ENCODE measurements at places on chromosomes 12 and 14.

- DNase-seq, result no peak
Measured at GRCh38 chr14:89422952-89423345, 5.9 kb upstream of the FOXN3 start.

DNA sequence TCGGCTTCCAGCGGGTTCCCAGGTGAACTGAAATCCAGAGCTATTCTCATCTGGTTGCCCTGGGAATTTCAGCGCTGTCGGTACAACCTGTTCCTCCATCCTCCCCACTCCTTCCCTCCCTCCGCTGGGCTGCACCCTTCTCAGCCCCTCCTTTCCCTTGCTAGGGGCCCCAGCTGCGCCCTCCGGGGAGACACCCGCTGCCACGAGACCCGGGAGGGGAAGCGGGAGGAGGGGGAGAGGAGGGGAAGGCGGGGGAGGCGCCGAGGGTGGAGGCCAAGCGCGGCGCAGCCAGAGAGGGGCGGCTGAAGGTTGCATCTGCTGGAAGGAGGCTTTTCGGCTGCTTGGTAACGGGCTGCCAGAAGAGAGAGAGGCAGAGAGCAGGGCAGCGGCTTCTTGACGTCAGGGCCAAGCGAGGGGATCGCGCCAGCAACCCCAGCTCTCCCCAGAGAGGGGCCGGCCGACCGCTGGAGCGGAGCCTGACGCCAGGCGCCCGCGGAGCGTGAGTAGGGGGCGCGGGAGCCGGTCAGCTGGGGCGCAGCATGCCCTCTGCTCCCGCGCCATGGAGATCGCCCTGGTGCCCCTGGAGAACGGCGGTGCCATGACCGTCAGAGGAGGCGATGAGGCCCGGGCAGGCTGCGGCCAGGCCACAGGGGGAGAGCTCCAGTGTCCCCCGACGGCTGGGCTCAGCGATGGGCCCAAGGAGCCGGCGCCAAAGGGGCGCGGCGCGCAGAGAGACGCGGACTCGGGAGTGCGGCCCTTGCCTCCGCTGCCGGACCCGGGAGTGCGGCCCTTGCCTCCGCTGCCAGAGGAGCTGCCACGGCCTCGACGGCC lies at the start of gene KCNA5:
TSS of gene KCNA5 (plus strand) at position 291 of the 831 bp plus-strand sequence. CDS start at position 560, 269 bp downstream.
- DNase-seq, result no peak

GRCh38 chr14:71123579-71124135 lies 216.4 kb downstream of the PCNX1 start:
- no peak for DNase-seq

- peak; percentile 78 for DNase-seq
Measured at GRCh38 chr12:56193025-56193578, 3.8 kb upstream of the SMARCC2 start.

DNA sequence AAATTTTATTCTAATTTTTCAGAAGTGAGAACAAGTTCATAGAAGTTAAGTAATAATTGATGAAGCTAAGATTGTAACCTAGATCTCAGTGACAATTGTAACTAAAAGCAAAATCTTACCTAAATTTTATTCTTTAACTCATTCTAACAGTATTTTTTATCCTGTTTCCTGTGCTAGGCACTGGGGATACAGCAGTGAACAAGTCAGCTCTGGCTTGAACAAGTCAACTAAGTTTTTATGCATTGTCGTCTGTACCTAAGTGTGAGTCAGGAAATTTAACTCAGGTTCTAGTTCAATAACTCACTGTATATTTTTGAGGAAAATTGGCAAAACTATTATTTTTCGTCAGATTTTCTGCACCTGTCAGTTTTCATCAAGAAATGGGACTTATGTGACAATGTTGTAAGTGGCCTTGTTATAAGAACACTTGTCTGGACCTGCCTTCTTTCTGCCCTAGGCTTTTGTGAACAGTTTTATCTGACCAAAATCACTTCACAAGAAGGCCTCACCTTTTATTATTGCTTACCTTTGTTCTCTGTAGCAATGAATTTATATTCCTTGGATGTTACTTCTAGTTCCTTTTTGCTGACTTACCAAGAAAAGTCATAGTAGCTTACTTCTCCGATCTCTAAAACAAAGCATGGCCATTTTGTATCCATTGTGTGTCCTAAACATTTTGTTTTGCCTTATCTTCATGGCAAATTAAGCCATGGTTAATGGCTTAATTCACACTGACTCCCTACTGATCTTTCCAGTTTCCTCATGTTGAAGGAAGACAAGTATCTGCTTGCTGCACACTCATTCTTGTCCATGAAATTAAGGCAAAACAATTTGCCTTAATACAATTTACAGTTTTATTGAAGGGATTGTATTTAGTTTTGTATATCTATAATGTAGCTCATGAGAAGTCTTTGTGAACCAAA lies 2.7 kb downstream of the TMTC3 start:
- DNase-seq, result no peak

DNA sequence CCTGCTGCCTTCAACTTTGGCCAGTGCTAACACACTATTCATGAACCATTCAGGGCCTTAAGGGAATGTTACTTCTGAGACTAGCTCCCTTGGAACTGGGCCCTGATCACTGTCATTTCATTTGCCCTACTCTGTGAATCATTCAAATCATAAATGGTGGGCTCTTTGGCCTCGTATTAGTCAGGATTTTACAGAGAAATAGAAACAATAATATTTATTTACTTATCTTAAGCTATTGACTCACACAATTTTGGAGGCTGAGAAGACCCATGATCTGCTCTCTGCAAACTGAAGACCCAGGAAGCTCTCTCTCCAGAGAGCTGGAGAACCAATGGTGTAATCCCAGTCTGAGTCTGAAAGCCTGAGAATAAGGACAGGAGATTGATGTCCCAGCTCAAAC lies 398.5 kb downstream of the LRIG3 start:
- DNase-seq, result no peak

DNA sequence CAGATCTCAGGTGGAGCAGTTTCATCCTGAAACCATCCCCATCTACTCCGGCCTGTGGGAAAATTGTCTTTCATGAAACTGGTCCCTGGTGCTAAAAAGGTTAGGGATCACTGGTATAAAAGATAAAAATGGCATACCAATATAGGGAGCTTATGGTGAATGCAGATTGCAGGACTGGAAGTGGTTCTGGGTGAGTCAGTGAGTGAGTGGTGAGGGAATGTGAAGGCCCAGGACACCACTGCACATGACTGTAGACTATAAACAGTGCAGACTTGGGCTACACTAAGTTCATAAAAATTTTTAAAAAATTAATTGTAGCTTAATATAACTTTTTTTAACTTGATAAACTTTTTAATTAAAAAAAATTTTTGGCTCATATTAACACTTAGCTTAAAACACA lies 67.0 kb upstream of the RD3L start:
- no peak for DNase-seq

DNA sequence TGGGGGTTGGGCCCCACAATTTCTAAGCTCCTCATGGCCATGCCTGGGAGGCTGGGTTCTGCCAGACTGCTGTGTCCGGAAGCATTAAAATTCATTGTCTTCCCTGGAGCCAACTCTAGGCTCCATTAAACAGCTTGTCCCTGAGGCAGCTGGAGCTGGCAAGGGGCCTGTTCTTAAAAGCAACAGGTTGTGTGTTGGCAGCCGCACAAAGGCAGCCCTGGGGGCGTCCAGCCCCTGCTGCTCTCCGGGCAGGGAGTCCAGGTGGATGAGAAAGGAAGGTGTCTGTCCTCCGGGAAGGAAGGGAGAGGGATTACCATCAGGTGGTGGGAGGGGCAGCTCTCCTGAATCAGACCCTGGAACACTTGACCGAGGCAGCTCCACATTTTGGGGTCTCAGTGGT lies 98.9 kb downstream of the CHST11 start:
- DNase-seq, result no peak

- no peak for DNase-seq
Measured at GRCh38 chr14:96203116-96203515, 1.5 kb upstream of the BDKRB2 start.

DNA sequence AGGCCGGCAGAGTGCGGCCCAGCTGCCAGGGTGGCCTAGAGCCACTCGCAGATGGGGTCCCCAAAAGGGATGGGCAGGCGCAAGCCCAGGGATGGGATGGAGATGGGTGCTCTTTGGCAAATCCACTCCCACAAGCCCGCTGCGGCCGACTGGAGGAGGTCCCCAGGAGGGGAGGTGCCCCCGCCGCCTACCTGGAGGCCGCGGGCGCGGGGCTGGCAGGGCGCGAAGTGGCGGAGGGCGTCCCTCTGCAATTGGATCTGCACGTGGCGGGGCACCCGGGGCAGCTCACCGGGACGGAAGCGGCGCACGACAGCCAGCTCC lies 730 bp downstream of the PPP1R3E start:
- DNase-seq, result no peak

GRCh38 chr14:58455593-58456265 lies 28.2 kb downstream of the KIAA0586 start:
- no peak for DNase-seq

- no peak for DNase-seq
Measured at GRCh38 chr12:45959728-45960127, 30.6 kb downstream of the SCAF11 start.

DNA sequence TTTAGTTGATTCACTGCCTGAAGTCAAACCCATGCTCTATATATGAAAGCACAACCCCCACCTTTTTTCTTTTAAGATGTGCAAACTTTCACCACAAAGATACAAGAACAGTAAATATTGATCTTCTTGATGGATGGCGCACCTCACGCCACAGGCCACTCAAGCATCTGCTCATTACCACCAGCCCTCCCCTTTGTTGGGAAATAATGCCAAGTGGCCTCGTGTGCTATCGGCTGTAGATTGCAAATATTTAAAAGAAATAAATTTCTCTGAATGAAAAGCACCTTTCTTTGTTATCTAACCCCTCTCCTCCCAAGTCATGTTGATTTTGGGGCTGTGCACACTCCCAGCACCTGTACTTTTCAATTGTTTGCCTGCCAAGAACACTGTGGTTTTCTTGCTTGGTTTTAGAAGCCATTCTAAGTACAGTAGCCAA lies 122.7 kb downstream of the C12orf42 start:
- DNase-seq, result no peak

GRCh38 chr14:72478471-72478893 lies 415.4 kb downstream of the DPF3 start:
- no peak for DNase-seq

GRCh38 chr12:366820-367219 lies 22.3 kb downstream of the KDM5A start:
- no peak for DNase-seq

GRCh38 chr14:56738020-56738419 lies 72.3 kb downstream of the OTX2 start:
- no peak for DNase-seq

DNA sequence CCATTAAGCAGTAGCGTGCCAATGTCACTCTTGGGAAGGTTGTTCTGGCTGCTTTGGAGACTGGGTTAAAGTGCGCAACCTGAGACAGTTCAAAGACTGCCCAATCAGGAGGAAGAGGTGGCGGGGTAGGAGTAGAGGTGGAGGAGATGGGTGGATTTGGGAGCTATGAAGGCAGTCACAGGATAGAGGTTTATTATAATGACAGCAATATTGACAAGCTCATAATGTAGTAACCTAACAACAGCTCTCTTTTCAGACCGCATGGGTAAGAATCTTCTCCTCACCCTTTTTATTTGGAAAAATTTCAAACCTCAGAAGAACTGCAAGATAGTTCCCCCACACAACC lies 5.3 kb upstream of the PSMD9 start:
- no peak for DNase-seq

- no peak for DNase-seq
Measured at GRCh38 chr14:104425763-104426646, 153.6 kb upstream of the C14orf180 start.

DNA sequence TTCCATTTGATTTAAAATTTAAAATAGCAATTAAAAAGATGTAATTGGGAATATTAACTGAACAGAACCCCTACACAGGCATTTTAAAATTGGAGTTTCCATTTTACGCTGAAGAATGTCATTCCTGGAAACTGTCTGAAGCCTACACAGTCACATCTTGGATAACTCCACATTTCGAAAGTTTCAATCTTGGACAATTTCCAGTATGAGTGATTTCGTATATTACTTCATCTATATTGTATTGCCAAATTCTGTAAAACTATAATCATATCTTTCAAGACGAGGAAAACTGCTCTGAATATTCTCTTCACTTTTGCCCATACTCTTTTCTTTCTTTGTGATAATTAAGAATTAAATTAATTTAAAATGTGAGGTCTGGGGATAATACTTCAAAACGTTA lies 194.2 kb upstream of the ABCD2 start:
- no peak for DNase-seq

DNA sequence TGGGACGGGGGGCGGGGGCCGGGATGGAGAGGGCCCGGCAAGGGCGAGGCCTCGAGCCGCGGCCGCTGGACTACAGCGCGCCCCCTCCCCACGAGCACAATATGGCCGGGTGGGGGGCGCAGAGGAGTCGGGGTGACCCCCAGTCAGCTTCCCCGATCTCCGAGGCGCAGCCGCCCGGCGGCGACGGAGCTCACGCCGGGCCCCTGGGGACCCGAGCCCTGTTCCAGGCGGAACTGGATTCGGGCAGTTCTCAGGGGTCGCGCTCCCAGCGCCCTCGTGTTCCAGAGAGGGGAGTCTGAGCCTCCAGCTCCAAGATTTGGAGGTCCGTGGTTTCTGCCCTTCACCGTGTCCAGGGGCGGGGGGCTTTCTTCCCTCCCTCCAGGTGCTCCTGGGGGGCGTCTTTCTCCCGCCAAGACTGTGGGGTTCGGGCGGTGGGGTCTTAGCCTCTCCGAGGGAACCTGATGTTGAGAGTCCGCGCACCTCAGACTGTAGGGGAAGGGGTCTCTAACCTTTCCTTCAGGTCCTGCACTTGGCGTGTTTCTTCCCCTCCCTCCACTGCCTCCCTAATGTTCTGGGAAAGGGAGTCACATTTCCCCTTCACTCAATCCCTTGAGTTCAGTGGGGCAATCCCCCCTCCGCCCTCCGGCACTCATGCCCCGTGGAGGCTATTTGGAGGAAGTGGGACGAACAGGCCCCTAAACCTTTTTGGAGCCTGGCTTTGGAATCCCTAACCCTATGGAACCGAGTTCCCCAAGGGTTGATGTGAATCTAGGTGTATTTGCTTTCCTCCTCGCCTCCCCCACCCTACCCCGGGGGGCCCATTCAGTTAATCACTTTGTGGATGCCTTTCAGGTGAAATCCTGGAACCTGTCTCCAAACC lies 584 bp downstream of the ACVR1B start:
- DNase-seq, result peak; percentile 35

DNA sequence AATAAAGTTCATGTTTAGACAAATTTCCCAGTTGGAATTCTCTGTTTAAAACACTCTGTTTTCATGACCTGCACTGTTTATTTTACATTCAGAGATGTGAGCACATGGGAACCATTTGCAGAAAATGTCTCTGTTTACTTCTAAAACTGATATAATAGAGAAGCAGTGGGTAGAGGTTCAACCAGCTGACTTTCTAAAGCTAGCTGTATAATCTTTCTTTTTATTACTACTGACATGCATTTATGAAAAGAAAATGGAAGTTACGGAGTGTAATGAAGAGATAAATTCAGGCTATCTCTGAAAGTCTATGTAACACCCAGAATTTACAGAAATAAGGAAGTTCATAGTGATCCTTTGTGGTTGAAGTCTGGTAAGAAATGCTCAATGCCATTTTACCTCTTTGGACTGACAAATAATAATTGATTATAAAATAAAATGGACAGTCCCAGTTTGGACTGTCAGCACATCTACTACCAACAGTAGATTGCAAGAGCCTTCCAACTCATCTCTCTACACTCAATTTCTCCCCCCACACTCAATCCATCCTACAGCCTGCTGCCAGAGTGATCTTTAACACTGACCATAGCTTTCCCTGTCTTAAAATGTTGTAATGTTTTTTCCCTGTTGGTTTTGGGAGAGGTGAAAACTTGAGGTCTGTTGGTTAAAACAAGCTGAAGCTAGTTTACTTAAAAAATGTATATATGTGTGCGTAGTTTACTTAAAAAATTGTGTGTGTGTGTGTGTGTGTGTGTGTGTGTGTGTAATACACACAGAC lies 137.4 kb downstream of the AEBP2 start:
- DNase-seq, result no peak

Measured in WERI-Rb-1 (cell line).